ENCODE measurements at places on chromosomes 16 and 17. TPM values are rescaled to one million over a fixed set of nuclear protein-coding genes. Genes with fewer than 3 reads are reported as not detected.

KRTAP4-4 gene
- not detected for polyA plus RNA-seq

PERCC1 gene
- 3.7 TPM for polyA plus RNA-seq

PPP1R27 gene
- not detected for polyA plus RNA-seq

ZFP3 gene
- 9.5 TPM for polyA plus RNA-seq

PLCD3 gene
- polyA plus RNA-seq, result 12.5 TPM

TPSD1 gene
- not detected for polyA plus RNA-seq

GRCh38 chr17:80018917-80019651 is 16.6 kb downstream of the TBC1D16 start:
- DNase-seq, result no peak

- no peak for DNase-seq
Measured at GRCh38 chr16:81174644-81175324, 63.7 kb upstream of the BCO1 start.

- no peak for DNase-seq
Measured at GRCh38 chr16:68685685-68686478, 40.8 kb downstream of the CDH3 start.

DNA sequence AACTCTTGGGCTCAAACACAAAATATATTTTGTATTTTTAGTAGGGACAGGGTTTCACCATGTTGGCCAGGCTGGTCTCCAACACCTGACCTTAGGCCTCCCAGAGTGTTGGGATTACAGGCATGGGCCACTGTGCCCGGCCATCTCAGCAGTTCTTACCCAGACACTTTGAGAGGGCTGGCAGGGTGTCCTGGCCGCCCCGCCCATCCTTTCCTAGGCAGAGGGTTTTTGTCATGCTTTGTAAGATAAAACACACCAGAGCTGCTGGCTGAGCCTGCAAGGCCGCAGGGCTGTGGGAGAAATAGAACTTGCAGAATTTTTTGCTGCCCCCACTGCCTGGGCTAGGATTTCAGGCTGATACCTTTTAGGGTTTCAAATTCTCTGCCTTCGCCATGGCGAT is 8.7 kb downstream of the PPL start:
- no peak for DNase-seq

DNA sequence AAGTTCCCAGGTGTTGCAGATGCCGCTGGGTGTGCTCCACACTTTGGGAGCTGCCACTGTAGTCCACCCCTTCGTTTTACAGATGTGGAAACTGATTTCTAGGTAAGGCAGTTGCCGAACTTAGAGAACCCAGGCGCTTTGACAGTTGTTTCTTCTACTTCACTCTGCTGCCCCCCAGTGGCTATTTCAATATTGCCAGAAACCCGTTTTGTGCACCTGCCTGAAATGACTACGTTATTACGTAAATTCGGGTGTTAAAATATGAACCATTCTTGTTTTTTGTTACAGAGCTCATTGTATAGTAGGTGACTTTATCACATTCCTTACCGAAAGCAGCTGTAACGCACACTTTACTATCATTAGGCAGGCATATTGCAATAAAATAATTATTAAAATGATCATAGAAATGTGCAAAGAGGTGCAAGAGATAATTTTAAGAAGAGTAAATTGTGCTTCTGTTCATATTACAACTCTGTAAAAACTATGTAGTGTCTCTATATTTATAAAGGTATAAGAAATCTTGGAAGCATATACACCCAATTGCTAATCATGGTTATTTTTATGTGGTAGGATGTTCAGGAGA is 44.9 kb downstream of the OTOA start:
- peak; percentile 62 for DNase-seq

GRCh38 chr16:80557037-80557436 is 16.2 kb downstream of the DYNLRB2 start:
- no peak for DNase-seq

DNA sequence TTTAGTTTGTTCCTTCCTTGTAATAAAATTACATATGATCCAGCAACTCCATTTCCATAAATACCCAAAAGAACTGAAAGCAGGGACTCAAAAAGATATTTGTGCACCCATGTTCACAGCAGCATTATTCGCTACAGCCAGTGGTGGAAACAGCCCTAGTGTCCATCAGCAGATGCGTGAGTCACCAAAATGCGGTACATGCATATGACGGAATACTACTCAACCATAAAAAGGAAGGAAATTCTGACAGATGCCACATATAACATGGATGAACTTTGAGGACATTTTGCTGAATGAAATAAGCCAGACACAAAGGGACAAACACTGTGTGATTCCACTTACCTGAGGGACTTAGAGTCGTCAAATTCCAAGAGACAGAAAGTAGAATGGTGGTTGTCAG is 9.1 kb upstream of the SLC47A2 start:
- DNase-seq, result no peak

- DNase-seq, result no peak
Measured at GRCh38 chr17:76537578-76538280, at the start of gene CYGB. Gene CYGB (minus strand): TSS chr17:76537709. CDS start chr17:76537542, 167 bp downstream.

DNA sequence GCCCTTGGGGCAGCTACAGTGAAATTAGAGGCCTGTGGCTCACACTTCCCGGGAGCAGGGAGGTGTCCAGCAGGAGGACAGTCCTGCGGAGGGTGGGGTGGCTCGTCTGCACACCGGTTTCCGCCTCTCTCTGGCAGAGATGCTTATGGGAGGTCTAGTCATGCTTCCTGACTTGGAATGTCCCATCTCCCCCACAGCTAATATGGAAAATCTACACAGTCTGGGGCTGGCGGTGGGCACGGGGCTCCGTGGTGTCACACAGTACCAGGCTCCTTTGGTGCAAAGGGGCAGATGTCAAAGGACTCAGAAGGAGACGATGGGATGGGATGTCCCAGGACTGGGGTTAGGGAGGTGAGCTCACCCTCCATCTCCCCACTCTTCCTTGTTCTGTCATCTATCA is 44.1 kb upstream of the DOC2B start:
- DNase-seq, result no peak

GRCh38 chr17:63476459-63476853 is 405 bp upstream of the ACE start:
- no peak for DNase-seq

DNA sequence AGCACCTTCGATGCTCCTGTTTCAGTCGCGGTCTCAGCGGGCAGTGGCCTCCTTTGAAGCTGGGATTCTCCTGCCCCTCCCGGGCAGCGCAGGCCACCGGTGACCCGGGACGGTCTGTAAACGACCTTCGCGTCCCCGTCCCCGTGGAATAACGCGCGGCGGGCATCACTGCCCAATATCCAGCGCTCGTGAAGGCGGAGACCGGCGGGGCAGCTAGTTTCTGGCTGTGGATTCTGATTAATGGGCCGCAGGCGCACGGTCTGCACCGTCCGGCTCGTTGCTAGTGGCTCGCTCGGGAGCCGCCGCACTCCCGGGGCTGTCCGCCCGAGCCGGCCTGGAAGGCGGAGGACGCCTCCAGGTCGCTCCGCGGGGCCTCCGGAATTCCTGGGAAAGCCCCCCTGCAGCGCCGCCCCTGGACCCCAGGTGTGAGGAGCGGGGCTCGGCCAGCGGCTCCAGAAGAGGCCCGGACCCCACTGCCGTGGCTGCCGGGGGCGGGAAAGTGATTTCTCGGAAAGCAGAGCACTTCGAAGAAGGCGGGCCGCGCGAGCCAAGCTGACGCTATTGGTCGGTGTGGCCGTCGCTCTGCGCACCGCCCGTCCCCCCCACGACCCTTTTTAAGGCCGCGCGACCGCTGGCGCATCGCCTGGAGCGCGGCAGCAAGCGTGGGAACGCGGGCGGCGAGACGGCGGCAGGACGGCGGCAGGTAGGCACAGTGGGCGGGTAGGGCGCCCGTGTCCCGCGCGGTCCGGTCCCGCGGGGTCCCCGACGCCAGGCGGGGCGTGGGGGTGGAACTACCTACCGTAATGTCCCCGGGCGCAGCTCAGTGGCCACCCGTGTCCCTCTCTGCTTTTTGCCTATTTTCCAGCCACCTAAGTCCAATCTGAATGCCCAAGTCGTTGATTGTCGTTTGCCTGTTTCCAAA is at the start of gene IRF8:
Gene IRF8, plus strand, starts transcription at position 642 of the 922 bp plus-strand sequence. CDS start 3,854 bp downstream, outside the sequence.
- peak; percentile 86 for DNase-seq

GRCh38 chr16:23691483-23692189 is 12.9 kb downstream of the PLK1 start:
- DNase-seq, result no peak

- DNase-seq, result no peak
Measured at GRCh38 chr17:74770498-74771318, 5.4 kb downstream of the NAT9 start.

- DNase-seq, result no peak
Measured at GRCh38 chr17:74244548-74244947, 29.5 kb upstream of the DNAI2 start.
